Activated CD4-positive, alpha-beta memory T cell treated with anti-CD3 and anti-CD28 coated beads, Interleukin-2, amount 10 ng/mL, durations not matched to agents 7 days and 5 days (primary cell): ENCODE measurements at places on chromosomes 11 and 22. TPM values are rescaled to one million over a fixed set of nuclear protein-coding genes. Genes with fewer than 3 reads are reported as not detected.

GRCh38 chr11:134332189-134332631, 422 bp downstream of the GLB1L2 start:
- no peak for DNase-seq

DNA sequence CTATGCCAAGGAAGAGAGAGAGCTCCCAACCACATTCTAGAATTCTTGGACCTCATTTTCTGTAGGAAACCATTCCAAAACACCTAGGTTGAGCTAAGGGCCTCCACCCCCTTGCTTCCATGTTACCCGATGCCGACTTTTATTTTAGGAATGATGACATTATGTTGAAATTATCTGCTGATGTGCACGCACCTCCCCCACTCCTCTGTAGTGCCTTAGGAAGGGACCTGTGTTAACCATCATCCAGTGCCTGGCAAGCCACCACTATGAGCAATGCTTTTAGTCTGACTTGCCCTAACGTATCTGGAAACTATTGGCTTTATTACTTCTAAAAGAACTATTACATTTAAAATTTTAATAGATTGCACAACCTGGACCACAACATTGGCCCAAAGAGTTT, 42.1 kb downstream of the NCAPD3 start:
- no peak for DNase-seq

- DNase-seq: no peak
Measured at GRCh38 chr22:44362249-44363012, 49.7 kb upstream of the SHISAL1 start.

GRCh38 chr22:21450858-21451353, 16.3 kb upstream of the TMEM191C start:
- DNase-seq: peak; percentile 0

- DNase-seq: peak; percentile 47
Measured at GRCh38 chr22:17057959-17058814, 26.6 kb upstream of the IL17RA start.

DNA sequence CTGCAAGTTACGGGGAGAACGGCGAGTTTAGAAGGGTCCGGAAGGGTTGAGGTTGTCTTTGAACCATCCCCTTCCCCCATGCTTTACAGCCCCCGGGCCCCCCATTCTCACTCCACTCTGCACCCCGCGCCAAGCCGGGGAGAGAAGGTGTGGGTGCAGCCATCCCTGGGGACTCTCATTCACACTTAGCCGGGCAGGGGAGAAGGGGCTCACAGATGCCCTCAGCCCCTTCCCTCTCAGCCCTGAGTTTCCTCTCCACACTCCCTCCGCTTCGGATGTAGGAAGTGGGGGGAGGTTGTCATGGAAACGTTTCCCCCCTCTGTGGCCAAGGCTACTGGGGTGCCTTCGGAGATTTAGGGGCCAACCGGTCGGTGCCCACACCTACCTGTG, 334 bp downstream of the CADM1 start:
- DNase-seq: no peak

- DNase-seq: no peak
Measured at GRCh38 chr22:20296598-20296997, 23.3 kb downstream of the DGCR6L start.

DNA sequence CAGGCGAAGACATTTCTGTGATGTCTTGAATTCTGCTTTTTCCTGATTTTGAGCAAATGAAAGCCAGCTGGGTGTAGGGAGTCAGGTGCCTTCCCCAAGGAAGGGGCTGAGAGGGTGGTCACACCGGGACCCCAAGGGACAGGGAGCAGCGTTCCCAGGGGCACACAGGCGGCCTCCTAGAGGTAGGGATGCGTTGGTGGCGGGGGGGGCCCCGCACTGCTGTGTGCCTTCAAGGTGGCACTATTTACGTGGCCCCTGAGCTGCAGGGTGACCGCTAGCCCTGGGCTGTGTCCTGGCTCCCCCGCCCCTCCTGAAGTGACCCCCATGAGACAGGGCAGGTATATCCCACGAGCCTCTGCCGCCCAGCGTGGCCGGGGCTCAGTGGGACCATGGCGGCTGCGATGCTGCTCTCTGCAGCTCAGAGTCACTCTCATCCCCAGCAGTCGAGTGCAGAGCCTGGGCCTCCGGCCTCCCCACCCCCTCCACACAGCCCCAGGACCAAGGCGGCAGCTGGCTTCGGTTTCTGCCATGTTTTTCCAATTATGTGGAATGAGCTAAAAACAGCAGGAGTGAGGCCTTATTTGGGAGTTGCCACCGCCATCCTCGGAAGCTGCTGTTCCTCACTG, 60.9 kb downstream of the LRP5 start:
- no peak for DNase-seq

- peak; percentile 52 for DNase-seq
Measured at GRCh38 chr11:63670433-63671321, 499 bp downstream of the ATL3 start.

DNA sequence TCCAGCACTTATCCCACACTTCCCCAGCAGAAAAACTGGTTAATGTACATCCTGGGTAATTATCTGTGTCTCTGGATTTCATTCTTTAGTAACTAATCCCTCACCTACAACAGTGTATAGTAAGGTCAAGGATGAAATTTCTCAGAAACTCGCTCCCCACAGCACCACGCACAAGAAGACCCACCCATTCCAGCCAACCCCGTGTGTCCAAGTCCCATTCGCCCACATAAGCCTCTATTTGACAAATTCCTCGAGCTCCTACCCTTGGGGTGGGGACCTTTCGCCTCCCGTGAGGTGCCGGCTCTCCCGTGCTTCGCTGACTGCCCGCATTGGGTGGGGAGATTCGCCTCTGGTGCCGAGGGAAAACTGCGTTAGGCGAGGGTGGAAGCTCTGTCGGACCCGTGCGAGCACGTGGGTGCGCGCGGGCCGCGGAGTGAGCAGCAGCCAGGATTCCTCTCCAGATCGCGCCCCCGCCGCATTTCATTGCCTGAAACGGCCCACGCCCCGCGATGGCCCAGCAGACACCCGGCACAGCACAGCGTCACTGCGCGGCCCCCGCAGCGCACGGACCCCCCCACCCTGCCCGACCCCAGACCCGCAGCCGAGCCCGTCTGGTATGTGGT, 866 bp downstream of the EXPH5 start:
- DNase-seq: peak; percentile 19

- DNase-seq: no peak
Measured at GRCh38 chr11:127737499-127737898, 736.9 kb upstream of the KIRREL3 start.

GRCh38 chr11:17760102-17761029, 25.8 kb downstream of the KCNC1 start:
- peak; percentile 25 for DNase-seq

DNA sequence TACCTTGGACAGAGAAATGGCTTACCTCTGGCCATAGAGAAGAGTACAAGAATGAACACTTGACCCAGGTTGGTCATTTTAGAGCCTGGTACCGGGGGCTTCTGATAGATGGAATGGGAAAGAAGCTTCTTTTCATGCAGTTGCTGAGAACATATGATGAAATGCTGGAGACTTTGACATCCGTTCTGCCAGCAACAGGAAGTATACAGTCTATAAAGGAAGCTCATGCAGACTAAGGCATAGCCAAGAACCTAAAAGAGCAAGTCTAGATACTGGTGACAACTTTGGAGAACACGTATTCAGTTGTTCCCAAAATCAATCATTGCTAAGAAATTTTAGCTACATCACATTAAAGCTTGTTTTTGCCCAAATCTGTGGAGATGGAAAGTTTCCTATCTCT, 894.6 kb downstream of the METTL15 start:
- no peak for DNase-seq

- DNase-seq: no peak
Measured at GRCh38 chr11:124823512-124824376, 23.5 kb upstream of the MSANTD2 start.

- peak; percentile 45 for DNase-seq
Measured at GRCh38 chr22:38657045-38657909, 839 bp downstream of the CBY1 start.

DNA sequence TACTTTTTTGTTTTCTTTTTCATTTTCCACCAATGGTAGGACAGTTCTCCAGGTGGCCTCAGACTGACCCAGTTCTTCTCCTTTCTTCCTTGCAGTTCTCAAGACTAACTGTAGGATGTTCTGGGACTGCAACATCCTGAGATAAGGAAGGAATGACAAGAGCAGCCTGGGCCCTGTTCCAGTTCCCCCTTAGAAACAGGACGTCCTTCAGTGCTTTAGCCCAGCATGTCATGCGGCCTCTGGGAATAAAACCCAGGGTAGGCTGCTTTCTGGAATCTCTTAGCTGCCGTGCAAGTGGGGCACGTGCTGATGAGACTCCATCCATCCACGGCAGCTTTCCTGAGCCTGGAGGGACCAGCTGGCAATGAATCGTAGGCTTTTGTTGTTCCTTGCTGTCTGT, 24.0 kb upstream of the CADM1 start:
- no peak for DNase-seq

GRCh38 chr11:110907629-110908028, 195.4 kb upstream of the ARHGAP20 start:
- DNase-seq: no peak

GRCh38 chr11:82988936-82989627, 82.6 kb downstream of the RAB30 start:
- no peak for DNase-seq

Gene ADORA2A
- 19.8 TPM for total RNA-seq

Gene EFEMP2
- total RNA-seq: 13.8 TPM

Gene RCOR2
- not detected for total RNA-seq

Gene UBQLN3
- total RNA-seq: not detected

Gene XNDC1N
- 14.0 TPM for total RNA-seq

Gene SUSD2
- total RNA-seq: 0.23 TPM

Gene OR5T1
- not detected for total RNA-seq

Gene SERPING1
- 0.55 TPM for total RNA-seq

Gene BEST1
- 0.25 TPM for total RNA-seq

Gene FGF4
- total RNA-seq: not detected

Gene APOA5
- not detected for total RNA-seq

Gene LRP4
- total RNA-seq: not detected

Gene OSM
- total RNA-seq: 103 TPM

Gene C11orf42
- total RNA-seq: not detected

Gene ALX4
- not detected for total RNA-seq

Gene EI24
- 33.2 TPM for total RNA-seq
